DMS 273 treated with DMSO at 0.1 percent for 48 hours (cell line): ENCODE measurements at places on chromosomes 5 and 9.

GRCh38 chr9:108956022-108956630, 21.9 kb downstream of the ABITRAM start:
- DNase-seq, result no peak

DNA sequence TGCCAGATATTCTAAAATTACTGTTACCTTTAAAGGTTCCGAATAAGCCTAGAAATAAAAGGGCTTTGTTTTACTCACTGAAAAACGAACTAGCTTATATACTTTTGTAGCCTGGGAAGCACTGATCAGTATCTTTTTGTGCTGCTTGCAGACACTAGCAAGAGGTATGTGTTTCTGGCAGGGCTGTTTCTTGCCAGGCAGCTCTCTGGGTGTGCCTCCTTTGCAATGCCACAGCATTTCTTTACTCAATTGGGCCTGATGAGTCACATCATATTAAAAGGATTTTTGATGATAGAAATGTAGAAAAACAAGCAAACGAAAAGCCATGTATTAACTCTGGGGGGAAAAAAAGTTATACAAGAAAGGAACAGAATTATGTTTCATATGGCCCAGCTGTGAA, 35.6 kb downstream of the CD180 start:
- DNase-seq, result no peak

- no peak for DNase-seq
Measured at GRCh38 chr9:105059252-105059651, 131.3 kb upstream of the ABCA1 start.

DNA sequence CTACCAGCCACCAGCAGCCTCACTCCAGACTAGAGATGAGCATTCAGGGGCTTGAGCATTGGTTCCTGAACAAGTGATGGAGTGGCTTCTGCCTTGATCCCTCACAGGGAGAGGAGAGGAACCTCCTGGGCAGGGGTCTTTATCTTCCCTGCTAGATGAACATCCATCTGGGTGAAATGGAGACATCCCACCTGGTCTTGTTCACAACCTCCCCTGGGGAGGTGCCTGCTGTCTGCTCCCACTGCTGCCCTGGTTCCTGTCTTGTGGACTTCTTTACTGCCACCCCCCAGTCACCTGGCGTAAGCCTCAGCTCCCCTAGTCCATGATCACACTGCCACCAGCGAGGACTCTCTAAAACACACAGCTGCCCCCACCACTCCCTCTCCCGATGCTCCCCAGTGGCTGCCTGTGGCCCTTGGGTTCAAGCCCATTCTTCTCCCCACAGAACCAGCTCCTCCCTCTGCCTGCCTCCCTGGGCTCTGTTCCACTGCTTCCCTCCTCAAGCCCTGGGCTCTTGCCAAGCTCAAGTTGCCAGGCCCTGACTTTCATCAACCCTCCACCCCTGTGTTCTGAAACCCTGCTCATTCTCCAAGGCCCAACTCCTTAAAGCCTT, 51.5 kb downstream of the COL15A1 start:
- DNase-seq, result no peak

- DNase-seq, result no peak
Measured at GRCh38 chr9:108671794-108672193, 184.0 kb downstream of the ACTL7B start.

- no peak for DNase-seq
Measured at GRCh38 chr5:62948301-62948700, 369.7 kb downstream of the LRRC70 start.

DNA sequence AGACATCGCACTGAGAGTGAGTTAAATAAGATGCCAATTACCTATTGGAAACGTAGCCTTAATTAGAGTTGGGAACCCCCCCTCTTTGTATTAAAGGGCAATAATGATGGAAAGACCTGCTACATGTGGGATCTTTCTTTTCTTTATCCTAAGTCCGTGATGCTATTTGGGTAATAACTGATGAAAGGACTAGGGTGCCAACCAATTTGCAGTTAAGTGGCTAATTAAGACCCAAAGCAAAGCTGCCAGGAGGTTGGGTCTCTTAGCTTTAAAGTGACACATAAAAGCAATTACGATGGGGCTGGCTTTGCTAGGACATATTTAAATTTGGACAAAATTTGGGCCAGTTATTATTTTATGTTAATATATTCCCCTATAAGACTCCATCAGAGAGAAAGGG, 728.8 kb downstream of the NR2F1-AS1 start:
- DNase-seq, result no peak

DNA sequence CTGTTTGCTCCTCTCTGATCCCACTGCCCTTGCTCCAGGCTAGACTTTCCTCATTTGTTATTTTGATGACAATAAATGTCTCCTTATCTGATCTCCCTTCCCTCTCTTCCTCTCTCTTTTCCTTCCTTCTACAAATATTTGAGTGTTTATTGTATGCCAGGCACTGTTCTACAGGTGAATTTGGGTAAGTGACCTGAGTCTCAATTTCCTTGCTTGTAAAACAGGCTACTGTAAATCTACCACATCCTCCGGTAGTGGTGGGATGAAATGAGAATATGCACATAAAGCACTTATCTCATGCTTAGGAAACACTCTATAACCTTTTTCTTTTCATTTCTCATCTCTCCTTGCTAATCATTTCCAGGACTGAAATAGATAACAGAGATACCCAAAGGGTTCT, 86.4 kb downstream of the HMHB1 start:
- DNase-seq, result no peak

DNA sequence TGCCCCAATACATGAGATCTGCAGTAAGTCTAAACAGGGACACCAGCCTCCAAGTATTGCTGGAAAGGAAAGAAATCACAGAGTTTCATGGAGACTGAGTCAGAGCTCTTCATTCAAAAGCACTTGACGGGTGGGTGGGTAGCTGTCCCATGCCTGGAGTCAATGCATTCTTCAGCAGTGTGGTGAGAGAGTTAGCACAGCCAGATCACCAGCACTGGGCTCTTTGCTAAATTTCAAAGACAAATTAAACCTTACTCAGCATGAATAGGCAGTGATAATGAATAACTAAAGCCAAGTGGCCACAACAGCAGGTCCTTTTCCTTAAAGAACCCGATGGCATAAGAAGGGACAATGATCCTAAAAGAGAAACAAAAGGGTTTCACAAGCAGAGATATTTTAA, 192.4 kb downstream of the ACTL7B start:
- no peak for DNase-seq

DNA sequence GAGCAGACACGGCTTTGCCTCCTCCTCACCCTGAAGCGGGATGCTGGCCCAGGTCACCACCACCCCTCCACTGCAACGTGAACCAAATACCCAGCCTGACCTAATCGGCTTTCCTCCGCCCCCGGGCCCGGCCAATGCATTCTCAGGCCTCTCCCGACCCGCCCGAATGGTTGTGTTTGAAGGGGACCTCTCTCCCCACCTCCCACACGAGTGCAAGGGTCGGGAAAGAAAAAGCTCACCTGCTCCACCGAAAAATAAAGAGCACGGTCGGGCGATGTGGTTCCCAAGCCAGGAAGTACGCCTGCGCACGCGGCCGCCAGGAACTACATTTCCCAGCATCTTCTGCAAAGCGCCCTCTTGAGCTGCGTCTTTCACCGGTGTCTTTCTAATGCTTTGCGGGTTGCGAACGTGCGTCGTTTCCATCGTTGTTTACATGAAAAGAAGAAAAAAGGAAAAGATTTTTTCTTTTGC, at the start of gene ZNF883:
Gene ZNF883 (minus strand): TSS at position 282 of the 471 bp plus-strand sequence.
- DNase-seq, result no peak

- DNase-seq, result no peak
Measured at GRCh38 chr9:70556771-70557170, 142.3 kb upstream of the KLF9 start.

DNA sequence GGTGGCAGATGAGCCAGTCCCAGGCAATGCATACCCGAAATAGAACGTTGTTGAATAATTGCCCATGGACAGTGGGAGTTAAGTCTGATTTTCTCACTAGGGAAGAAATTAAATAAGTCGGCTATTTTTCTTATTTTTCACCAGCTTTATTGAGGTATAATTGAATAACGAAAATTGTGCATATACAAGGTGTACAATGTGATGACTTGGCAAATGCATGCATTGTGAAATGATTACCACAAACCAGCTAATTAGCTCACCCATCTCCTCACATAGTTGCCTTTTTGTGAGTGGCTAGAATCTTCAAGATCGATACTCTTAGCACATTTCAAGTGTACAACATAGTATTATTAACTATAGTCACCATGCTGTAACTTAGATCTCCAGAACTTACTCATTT, 249.6 kb downstream of the ROR2 start:
- DNase-seq, result no peak

- no peak for DNase-seq
Measured at GRCh38 chr9:12060811-12061210, 632.4 kb upstream of the TYRP1 start.

- no peak for DNase-seq
Measured at GRCh38 chr5:172361566-172362238, 78.1 kb upstream of the UBTD2 start.

GRCh38 chr5:83559118-83559785, 87.7 kb downstream of the VCAN start:
- DNase-seq, result no peak

DNA sequence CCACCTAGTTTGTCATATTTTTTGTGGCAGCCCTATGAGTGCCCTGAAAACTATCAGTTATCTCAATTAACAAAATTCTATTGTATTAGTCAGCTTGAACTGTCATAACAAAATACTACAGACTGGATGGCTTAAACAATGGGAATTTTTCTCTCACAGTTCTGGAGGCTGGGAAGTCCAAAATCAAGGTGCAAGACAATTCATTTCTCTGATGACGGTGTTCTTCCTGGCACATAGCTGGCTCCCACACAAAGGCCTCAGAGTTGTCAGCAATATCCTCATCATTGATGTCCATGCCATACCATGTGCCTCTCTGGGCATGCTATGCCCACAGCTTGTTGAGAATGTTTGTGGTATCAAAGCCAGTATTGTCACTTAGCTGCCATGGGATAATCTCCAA, 691.9 kb downstream of the NR2F1-AS1 start:
- DNase-seq, result no peak

GRCh38 chr9:27784847-27785713, 211.8 kb upstream of the C9orf72 start:
- DNase-seq, result no peak

DNA sequence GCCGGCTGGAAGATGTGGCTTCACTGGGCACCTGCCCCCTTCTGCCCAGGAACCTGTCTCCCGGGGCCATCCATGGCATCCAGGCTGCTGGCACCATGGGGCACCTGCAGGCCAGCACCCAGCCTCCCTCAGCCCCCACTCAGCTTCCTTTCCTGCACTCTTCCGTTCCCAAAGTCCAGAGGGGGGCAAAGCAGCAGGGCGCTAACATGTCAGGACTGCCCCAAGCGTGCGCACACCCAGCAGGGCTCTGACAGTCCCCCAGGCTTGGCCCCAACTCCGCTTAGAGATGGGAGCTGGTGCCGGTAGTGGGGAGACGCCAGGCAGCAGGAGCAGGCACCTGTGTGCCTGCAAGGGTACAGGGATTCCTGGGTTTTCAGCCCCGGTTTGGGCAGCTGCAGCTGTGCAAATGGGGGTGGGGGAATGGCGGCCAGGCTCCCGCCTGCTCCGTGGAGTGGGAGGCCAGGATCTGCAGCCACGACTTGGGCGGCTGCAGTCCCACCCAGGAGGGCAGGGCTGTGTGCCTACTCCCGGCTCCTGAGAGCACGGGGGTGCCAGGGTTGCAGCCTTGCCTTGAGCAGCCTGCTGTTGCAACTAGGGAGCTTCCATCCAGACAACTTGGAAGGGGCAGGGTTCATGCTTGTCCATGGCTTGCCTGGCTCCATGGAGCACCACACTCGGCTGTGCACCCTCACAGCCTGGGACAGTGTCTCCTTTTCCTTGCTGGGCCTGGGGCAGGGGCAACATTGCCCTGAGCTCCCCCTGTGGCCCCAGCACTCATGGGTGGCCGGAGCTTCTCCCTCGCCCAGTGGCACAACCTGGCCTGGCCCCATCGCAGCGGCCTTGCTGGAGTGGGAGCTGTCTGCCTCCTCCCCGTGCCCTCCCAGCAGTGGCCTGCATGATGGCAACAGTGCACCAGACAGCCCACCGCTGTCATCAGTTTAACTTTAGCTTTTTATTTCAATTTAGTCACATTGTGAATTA, 561.1 kb downstream of the MTRR start:
- no peak for DNase-seq

- peak; percentile 3 for DNase-seq
Measured at GRCh38 chr5:180470966-180471582, 23.1 kb upstream of the CNOT6 start.

DNA sequence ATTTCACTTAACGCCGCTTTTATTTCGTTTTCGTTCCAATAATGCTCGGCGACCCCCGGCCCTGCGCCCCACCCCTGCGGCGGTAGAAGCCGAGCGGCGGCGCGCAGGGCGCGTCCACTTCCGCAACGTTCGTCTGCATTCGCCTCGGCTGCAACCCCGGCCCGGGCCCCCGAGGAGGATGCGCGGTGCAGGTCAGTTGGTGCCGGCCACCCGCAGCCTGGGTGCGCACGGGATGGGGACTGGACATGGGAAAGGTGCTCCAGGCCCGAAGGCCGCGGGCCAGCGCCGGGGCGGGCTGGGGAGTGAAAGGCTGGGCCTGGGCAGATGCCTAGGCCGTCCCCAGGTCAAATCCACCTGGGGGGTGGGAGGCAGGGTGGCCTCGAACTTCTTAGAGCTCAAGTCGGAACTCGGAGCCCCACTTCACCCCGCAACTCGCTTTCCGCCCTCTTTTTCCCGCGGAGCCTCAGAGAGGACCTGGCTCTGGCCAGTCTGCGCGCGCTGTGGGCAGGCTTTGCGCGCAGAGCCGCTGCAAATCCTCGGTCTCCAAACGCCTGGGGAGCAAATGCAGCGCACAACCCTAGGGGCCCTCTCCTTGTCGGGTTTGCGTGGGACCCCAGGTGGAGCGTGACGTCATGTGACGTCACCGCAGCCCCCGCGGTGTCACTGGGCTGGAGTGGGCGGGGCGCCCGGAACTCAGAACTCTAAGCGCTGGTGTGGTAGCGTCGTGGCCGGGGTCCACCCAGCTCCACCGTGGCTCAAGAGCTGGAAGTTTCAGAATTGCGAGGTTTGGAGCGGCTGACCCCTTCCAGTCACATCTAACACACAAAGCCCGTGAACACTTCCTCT, 3.3 kb downstream of the TLX3 start:
- no peak for DNase-seq

GRCh38 chr9:130451509-130452388, 7.0 kb downstream of the ASS1 start:
- DNase-seq, result peak; percentile 31

DNA sequence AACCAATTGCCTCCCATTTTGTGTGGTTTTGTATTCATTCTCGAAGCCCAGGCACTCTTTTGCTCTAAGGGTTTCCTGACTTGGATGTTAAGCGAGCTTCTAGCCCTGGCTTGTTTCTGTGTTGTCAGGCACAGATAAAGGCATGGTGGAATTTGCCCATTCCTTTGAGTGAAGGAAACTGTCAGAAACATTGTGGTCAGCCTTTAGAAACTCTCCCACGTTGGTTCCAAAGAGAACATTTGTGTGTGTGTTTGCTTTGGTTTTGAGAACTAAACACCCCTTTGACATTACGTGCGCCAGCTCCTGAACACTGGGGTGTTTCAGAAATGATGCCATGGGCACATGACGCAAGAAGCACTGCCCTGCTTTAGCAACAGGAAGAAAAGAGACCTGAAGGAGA, 320.9 kb downstream of the NTRK2 start:
- no peak for DNase-seq

GRCh38 chr9:137688725-137689124, 69.9 kb downstream of the EHMT1 start:
- DNase-seq, result no peak
